SW 1271 (cell line): ENCODE measurements at places on chromosomes 16 and 17.

DNA sequence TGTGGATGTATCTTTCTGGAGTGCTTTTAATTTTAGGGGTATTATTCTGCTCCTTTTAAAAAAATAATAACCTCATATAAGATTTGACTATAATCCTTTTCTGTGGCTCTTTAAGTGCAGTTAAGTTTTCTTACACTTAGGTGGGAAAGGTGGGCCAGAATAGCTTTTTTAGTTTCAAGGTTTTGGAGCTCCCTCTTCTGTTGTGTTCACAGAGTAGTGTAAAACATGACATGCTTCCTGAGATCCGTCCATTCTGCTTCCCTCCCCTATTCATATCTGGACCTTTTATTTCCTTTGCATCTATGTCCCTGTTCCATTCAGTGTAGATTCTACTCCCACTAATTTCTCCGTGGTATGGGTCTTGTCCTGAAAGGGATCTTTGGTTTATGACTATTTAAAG is 12.8 kb downstream of the LRRC36 start:
- DNase-seq: no peak

GRCh38 chr16:28082624-28083023 is 19.1 kb upstream of the GSG1L start:
- DNase-seq: no peak

- DNase-seq: no peak
Observed at GRCh38 chr17:6098050-6098822, 28.1 kb downstream of the WSCD1 start.

DNA sequence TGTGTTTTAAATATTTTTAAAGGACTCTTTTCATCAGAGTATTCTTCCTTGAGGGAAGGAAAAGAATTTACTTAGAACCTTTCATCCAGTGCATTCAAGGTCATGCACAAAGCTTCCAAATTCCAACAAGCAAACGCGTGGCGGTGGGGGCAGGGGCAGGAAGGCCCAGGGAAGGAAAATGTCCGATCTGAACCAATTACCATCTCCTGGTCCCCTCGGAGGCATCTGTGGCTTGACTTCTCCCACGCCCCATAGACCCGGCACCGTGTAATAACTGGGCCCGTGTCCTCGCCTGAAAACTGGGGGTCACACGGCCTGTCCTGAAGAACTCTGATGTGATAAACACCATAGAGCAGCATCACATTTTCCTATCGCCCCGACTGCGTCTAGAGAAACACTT is 18.3 kb downstream of the MEAK7 start:
- DNase-seq: no peak

- DNase-seq: no peak
Observed at GRCh38 chr16:25868706-25869370, 177.1 kb downstream of the HS3ST4 start.
